ENCODE measurements at places on chromosomes 6 and 20.

- no peak for DNase-seq
Observed at GRCh38 chr6:152605342-152605741, 31.8 kb downstream of the SYNE1 start.

GRCh38 chr6:55495277-55495676, 83.7 kb downstream of the HMGCLL1 start:
- no peak for DNase-seq

DNA sequence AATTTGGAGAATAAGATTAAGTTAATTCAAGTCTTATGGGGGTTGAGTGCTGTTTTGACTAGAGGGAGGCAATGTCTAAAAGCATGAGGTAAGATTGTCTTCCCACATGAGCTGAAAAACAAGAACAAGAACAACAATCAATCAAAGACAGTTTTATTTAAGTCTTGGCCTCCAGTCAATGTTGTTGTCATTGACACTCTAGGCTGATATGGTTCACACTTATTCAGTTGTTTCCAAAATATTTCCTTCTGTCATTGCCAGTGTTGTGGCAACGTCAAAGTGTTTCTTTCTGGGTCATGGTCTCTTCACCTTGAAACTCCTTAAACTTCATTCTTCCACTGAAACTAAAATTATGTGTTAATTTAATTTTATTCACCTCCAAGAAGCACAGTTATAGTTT, 72.4 kb downstream of the GRIK2 start:
- no peak for DNase-seq

- no peak for DNase-seq
Observed at GRCh38 chr6:69542494-69542893, 254.3 kb downstream of the LMBRD1 start.

GRCh38 chr6:169190970-169191369, 62.7 kb downstream of the THBS2 start:
- DNase-seq, result no peak

DNA sequence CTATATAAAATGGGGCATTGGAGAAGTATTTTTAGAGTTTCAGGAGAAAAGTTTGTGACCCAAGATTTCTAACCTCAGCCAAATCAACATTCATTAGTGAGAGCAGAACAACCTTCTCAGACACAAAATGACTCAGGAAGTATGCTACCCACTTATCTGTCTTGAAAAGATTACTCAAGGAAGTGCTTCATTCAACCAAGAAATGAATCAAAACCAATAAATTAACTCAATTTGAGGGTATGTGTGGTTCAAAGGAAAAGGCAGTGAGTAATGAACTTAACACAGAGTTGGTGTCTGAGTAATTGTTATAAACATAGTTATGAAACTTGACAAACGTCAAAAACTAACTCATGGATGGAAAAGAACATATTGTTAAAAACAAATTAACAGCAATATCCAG, 227.6 kb downstream of the HAO1 start:
- no peak for DNase-seq

- DNase-seq, result no peak
Observed at GRCh38 chr6:85406641-85407075, 43.2 kb upstream of the NT5E start.

DNA sequence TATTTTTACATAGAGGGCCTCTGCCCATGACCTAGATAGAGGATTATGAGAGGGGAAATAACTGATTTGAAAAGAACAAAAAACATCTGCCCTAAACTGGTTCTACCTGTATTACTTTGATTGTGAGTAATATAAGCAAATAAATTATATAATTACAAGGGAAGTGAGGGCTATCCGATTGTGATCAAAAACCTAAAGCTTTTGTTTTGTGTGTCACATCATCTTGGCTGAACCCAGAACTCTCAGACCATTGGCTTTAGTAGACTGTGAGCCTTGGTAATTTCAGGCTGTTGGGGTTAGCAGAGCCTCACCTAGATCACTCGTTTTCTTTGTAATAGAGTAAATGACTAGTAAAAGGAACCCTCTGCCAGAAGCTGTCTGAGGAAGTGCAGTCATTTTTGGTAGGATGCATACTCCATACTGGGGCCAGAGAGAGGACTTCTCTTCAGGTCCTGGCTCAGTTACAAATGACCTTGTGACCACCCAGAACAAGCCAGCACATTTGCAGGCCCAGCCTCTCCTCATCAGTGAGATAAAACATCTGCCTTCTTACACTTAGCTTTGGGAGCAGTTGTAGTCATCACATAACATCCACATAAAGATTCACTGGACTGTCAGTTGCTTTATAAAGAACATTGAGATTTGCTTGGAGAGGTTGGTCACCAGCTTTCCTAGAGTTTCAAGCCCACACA, 13.5 kb downstream of the STK35 start:
- no peak for DNase-seq

- DNase-seq, result no peak
Observed at GRCh38 chr20:417801-418342, 9.8 kb downstream of the RBCK1 start.

DNA sequence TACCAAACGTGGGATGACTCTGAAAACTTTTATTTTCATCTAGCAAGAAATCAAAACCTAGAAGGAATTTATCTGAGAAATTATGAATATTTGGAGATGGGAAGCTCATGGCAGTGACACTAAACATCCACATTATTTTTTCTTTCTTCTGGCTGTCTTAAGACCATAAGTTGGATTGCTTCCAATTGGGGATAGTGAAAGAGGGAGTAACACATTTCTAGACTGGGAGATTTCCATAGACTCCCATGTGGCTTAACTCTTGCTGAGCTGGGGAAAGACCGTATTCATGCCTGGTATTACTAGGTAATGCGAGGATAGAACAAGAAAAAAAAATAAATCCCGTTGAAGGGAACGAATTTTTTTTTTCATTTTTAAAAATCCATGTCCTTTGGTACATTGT, 120.0 kb downstream of the UTRN start:
- no peak for DNase-seq

GRCh38 chr6:139452148-139452876, 77.9 kb upstream of the CITED2 start:
- DNase-seq, result no peak

DNA sequence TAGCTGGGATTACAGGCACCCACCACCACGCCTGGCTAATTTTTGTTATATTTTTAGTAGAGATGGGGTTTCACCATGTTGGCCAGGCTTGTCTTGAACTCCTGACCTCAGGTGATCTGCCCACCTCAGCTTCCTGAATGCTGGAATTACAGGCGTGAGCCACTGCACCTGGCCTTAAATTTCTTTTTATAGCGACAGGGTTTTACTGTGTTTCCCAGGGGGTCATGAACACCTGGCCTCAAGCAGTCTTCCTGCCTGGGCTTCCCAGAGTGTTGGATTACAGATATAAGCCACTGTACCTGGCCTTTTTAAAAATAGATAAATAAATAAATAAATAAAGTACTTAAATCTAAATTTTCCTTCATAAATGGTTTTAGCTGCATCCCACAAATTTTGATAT, 57.5 kb downstream of the LIN28B start:
- DNase-seq, result no peak

DNA sequence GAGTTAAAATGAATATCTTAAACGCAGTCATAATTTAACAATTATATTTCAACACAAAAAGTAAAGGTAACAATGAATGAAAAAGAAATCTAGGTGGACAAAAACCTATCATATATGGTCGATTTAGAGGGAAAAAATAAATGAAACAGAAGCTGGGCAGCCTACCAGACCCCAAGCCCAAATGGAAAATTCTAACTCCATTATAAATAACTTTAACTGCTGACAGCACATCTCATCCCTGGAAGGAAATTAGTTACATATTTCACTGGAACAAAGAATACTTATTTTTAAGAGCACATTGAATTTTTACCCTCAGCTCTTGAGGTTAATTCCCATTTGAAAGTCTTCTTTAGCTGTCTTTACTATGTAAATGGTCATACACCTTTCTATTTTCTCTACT, 39.1 kb downstream of the COL12A1 start:
- DNase-seq, result no peak

GRCh38 chr20:59071216-59071615, 28.6 kb upstream of the PRELID3B start:
- DNase-seq, result peak; percentile 67

- no peak for DNase-seq
Observed at GRCh38 chr6:138485005-138485545, 14.2 kb downstream of the NHSL1 start.

DNA sequence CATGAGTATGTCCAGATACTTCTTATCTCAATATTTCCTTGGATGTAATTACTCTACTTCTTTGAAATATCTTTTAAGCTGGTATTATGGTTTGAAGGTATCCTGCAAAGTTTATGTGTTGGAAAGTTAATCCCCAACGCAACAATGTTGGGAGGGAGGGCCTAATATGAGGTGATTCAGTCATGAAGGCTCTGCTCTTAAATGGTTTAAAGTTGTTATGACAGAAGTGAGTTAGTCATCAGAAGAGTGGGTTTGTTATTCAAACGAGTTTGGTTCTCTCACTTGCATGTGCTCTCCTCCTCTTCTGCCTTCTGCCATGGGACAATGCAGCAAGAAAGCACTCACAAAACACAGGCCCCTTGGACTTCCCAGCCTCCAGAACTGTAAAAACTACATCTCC, 176.3 kb downstream of the KCNQ5 start:
- DNase-seq, result peak; percentile 12

DNA sequence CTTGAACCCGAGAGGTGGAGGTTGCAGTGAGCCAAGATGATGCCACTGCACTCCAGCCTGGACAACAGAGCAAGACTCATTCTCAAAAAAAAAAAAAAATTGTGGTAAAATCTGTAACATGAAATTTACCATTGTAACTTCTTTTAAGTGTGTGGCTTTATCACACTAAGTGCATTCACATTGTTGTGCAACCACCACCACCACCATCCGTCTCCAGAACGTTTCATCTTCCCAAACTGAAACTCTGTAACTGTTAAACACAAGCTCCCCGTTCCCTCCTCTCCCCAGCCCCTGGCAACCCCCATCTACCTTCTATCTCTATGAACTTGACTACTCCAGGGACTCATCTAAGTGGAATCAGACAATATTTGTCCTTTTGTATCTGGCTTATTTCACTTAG, 29.7 kb downstream of the PDRG1 start:
- no peak for DNase-seq

DNA sequence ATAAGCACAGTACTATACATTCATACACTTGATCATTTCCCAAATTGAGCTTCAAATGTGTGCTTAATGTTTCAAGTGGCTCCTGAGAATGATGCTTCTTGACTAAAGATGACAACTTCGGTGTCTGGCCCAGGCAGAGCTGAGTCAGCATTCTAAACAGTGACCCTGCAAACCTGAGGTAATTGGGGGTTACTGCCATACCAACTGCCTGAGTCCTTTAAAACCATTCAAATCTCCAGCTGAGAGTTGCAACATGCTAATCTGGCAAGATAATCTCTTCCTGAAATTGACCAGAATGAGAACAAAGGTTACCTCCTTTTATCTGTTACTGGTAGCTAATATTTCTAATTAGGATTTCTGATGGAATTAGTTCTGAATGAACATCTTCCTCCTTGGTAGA, 8.2 kb downstream of the BACH2 start:
- DNase-seq, result no peak

DNA sequence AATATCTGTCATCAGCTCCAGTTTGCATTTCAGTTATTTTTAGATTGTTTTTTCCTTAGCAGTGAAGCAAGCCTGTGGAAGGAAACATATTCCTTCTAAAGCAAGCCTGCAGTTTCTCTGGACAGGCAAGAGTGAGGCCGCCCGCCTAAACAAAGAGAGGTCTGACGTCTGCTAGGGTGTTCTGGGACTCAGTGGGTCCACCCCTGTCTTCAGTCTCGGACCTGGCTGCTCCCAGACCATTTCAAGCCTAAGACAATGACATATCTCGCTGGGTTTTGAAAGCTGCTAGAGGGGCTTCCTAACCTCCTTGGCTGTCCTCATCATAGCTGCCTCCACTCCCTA, 36.8 kb upstream of the RNF24 start:
- DNase-seq, result no peak

DNA sequence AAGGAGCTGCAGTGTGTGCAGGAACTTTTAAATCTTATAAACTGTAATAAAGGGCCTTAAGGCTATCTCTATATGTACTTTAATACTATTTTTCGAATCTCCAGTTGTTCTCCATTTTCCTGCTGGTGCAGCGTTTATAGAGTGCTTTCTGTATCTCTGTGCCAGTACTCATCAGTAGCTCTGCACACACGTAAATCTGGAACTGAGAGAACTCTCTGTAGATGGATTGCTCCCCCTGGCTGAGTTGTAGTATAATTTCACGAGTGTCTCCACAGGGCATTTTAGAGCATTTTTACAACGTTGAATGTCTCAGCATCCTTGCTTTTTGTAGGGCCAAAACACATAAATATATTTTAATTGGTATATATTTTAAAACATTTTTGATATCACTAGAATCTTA, 256.5 kb downstream of the TRDN start:
- DNase-seq, result no peak

DNA sequence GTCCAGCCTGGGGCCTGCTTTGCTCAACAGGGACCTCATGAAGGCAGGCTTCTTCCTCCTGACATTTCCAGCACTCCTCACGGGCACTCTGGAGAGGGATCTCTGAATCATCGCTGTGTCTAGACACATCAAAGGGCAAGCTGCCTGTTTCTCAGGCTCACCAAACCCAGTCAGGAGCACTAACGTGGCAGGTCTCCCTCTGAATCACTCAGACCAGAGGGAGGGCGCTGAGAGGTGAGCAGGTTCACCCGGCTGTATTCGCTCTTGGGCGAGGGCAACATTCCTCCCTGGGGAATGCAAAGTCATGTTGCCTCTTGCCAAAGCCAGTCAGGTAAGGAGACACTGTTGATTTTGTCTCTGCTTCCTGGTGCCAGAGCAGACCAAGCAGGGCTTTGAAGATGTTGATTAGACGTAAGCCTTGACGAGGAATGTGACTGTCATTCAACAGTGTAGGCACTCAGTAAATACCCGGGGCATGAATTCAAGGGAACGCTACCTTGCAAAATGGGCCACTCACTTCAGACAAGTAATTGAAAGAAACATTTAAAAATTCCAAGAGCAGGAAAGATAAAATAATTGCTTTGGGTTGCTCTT, 50.1 kb downstream of the CYP24A1 start:
- DNase-seq, result peak; percentile 78

GRCh38 chr20:56630086-56630493, 984 bp downstream of the TFAP2C start:
- DNase-seq, result peak; percentile 42

GRCh38 chr20:47389867-47390347, 33.4 kb upstream of the ZMYND8 start:
- peak; percentile 74 for DNase-seq

- no peak for DNase-seq
Observed at GRCh38 chr20:63691711-63692435, 4.6 kb upstream of the TNFRSF6B start.

DNA sequence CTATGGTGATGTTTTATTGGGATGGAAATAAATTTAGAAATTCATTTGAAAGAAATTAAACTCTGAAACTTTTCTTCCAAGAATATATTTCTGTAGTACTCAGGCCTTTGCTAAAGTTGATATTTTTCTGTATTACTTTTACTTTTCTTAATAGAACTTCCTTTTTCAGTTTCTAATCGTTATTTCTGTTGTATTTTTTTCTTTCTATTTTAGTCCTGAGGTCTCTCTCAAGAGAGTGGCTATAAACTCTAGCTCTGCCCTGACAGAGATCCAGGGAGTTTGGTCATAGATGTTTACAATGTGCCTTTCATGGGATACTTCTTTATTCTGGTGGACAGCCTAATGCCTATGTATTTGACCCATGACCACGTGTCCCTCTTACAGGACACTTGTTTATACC, 51.0 kb downstream of the OR2B6 start:
- no peak for DNase-seq

- no peak for DNase-seq
Observed at GRCh38 chr6:165077876-165078275, 231.5 kb downstream of the C6orf118 start.
